ENCODE measurements at places on chromosomes 5 and 9.

DNA sequence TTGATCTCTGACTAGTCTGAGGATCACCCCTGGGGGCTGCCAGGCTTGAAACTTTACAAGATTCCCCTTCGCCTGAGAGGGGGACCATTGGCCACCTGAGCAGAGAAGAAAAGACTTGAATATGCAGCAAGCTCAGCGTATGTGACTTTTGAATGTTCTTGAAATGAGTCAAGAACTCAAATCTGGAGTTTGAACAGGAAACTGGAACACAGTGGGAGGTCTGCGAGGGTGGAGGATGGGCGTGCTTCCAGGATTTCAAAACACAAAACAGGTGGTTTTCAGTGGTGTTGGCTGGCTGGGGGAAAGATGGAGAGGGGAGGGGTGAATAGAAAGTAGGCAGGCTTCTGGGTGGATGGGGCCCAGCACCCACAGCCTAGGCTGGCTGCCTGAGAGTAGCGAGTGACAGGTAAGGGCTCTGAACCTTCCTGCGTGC, 40.6 kb downstream of the TMEM174 start:
- DNase-seq: no peak

DNA sequence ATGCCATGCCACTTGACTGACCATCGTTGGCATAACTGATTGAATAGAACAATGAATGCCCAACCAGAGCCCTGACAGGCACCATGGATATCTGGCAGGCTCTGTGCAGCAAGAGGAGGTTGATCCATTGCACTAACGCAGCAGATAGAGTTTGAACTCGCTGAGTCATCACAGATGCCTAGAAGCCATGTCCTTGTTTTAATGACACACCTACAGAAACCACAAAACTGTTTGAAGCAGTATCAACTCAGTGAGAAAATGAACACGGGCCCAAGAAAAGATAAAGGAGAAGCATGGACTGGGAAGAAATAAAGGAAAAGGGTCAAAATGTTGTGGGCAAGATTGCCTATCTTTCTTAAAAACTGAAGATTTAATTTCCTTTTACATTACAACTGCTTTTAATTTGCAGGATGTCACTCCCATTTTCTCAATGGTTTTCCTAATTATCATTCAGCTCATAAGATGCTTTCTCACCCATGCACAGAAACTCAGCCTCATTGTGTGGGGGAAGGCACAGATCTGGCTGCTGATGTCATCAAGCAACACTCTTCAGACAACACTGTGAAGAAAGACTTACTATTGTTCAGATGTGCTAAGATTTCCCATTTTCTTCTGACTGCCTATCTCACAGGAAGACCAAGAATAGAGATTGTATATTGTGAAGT, 129.0 kb downstream of the PIK3R1 start:
- no peak for DNase-seq

- DNase-seq: no peak
Measured at GRCh38 chr5:109682383-109682782, 7.3 kb upstream of the MAN2A1 start.

- DNase-seq: no peak
Measured at GRCh38 chr9:131984564-131984963, 95.1 kb downstream of the MED27 start.

DNA sequence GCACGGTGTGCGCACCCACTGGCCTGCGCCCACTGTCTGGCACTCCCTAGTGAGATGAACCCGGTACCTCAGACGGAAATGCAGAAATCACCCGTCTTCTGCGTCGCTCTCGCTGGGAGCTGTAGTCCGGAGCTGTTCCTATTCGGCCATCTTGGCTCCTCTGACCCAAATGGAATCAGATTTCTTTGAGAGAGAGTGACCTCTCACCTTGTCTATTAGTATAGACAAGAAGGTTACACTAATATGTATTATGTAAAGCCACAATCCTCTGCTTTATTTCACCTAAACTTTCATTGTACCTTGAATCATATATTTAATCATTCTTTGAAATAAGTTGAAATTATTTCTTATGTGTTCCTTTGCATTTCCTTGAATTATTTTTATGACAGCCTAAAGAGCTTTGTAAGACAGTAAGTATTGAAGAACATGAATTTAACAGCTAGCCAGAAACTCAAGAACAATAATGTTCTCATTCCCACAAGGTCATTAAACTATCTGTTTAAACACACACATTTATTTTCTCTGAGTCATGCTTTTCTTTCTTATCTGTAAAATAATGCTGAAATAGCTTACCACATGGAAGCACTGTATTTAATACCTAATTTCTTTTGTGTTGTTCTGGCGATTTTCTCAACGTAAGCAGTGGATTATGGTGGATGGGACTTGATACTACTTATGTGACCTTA, 91.8 kb upstream of the DMRTA1 start:
- DNase-seq: no peak

- no peak for DNase-seq
Measured at GRCh38 chr5:157167214-157167621, 1.2 kb upstream of the GARIN3 start.

DNA sequence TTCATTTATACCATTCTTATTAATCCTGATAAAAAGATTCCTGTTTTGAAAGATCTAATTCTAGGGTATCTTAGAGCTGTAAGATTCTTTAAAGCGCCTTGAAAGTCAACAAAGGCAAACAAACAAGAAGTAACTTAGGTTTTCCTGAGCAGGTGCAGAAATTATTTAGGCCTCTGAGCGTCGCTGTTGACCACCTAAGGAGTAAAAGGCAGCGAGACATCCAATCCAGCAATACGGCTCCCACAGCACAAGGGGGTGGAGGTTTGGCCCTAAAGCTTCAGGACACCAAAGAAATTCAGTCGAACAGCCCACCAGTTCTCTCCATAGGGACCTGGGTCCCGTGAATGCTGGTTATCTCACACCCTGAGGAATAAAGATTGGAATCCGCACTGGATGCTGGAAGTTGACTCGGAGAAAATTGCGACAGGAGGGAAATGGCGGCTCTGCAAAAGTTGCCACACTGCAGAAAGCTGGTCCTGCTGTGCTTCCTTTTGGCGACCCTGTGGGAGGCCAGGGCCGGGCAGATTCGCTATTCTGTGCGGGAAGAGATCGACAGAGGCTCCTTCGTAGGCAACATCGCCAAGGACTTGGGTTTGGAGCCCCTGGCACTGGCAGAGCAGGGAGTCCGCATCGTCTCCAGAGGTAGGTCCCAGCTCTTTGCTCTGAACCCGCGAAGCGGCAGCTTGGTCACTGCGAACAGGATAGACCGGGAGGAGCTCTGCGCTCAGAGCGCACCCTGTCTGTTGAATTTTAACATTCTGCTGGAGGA, at the start of gene PCDHGA2:
PCDHGA2 (plus strand) TSS at position 223 of the 769 bp plus-strand sequence.
- DNase-seq: peak; percentile 47

GRCh38 chr5:38563624-38564023, 7.2 kb upstream of the LIFR start:
- DNase-seq: no peak

- no peak for DNase-seq
Measured at GRCh38 chr5:139377226-139377625, 5.9 kb downstream of the SLC23A1 start.

GRCh38 chr5:172874647-172875504, 40.8 kb downstream of the ERGIC1 start:
- no peak for DNase-seq

GRCh38 chr9:2261421-2262103, 246.4 kb downstream of the SMARCA2 start:
- DNase-seq: no peak

GRCh38 chr5:81233080-81233634, at the start of gene CKMT2:
Gene CKMT2, plus strand, starts transcription at chr5:81233322. Its CDS starts 17,811 bp downstream, at chr5:81251133.
- DNase-seq: peak; percentile 81

DNA sequence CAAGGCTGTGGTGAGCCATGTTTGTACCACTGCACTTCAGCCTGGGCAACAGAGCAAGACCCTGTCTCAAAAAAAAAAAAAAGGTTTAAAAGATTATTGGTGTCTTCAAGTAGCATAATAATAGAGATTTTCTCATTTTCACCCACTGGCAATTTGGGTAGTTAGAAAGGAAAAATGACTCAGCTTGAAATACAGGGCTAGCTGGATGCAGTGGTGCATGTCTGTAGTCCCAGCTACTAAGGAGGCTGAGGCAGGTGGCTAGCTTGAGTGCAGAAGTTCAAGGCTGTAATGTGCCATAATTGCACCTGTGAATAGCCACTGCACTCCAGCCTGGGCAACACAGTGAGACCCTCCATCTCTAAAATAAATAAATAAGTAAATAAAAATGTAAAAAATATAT, 111.1 kb downstream of the ARRDC3 start:
- no peak for DNase-seq

DNA sequence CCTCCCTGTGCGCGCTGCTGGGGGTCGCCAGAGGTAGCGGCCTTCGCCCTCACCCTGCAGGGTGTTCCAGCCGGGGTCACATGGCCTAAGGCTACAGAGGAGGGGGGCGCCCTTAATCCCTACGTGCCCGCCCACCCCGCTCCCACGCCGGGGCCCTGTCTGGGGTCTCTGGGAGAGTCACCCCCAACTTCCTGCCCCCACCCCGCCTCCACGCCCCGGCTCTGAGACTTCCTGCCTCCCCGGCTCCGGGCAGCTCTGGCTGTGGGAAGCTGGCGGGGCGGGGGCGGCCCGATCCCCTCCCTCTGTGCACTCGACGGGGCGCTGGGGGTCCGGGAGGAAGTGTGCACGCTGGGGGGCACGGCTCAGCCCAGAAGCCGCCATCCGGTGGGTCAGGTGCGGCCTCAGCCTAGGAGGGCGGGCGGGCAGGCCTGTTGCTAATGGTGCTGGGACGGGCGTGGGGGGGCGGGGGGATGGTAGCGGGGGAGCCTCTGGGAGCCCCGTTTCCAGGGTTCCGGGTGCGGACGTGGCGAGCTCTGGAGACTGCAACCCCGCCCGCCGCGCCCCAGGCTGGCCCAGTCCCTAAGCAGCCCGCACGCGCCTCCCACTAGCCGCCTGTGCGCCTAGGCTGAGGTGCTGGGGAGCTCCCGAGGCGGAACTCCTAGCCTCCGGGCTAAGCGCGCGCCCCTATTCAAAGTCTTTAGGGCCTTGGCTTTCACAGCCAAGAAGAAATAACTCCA, 61.6 kb downstream of the CXXC5 start:
- DNase-seq: no peak

GRCh38 chr5:127358284-127358683, 67.7 kb downstream of the MEGF10 start:
- no peak for DNase-seq

GRCh38 chr5:170338291-170338690, 40.7 kb upstream of the LCP2 start:
- no peak for DNase-seq

- DNase-seq: no peak
Measured at GRCh38 chr5:173494446-173494845, 122.0 kb downstream of the BOD1 start.

DNA sequence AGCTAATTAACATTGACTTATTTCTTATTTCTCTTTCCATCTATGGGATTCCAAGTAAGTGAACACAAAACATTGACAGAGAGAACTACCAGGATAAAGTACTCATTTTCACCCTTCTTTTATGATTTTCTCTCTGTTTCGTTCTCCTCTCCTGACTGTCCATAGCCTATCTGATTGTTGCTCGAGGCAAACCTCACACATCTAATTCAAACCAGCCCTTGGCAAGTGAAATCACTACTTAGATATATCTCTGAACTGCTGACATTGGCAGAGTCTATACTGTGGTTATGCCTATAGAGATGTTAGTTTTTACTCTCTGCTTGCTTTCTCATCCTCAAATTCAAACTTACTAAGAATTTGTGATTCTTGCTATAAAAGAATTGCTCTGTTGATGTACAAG, 248.8 kb downstream of the ISL1 start:
- no peak for DNase-seq

- no peak for DNase-seq
Measured at GRCh38 chr9:21551401-21551800, 69.3 kb upstream of the IFNE start.

DNA sequence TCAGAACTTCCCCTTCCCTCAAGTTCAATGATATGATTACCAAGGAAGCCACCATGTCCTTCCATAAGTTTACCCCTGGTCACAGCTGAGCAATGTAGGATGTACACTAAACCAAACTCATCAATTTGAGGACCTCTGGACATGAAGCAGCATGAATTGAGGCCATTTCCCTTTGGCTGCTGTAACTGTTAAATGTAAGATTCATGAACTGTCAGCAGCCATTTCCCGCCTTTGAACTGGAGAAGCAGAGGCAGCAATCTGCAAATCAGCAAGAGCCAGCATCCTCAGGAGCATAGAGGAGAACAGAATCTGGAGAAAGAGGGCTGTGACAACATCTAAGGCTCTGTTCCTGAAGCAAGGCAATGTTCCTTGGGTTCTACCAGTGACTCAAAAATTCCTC, 104.3 kb upstream of the PTGER4 start:
- DNase-seq: no peak

- DNase-seq: peak; percentile 4
Measured at GRCh38 chr9:83238871-83239640, 176.1 kb upstream of the RASEF start.

DNA sequence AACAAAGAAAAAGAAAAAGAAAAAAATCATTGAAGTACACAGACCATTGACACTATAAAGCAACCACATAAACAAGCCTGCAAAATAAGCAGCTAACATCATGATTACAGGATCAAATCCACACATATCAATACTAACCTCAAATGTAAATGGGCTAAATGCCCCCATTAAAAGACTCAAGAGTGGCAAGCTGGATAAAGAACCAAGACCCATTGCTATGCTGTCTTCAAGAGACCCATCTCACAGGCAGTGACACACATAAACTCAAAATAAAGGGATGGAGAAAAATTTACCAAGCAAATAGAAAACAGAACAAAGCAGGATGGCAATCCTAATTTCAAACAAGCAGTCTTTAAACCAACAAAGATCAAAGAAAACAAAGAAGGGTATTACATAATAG, 15.7 kb upstream of the FBN2 start:
- DNase-seq: no peak

GRCh38 chr5:109718632-109719031, 28.9 kb downstream of the MAN2A1 start:
- DNase-seq: no peak

DNA sequence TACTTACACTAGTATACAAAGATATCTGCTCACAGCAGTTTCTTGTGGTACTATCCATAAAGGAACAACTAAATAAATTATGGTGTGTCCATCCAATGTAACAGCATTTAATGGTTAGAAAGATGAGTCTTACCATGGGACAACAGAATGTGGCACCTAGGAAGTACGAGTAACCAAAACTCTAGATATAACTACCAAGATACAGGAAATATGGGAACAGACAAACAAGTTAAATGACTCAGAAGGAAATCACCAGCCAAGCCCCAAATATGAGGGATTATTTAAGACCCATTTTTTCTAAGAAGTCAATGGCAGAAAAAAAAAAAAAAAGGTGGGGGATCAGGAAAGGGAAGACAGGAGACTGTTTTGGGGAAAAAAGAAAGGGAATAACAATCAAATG, 294.8 kb downstream of the PRELID2 start:
- DNase-seq: no peak
